Hypothalamus (tissue), 51 donors: ENCODE measurements at places on chromosomes 2 and 18.

GRCh38 chr2:133486771-133487191 lies 81.5 kb downstream of the NCKAP5 start:
- no peak for DNase-seq

- DNase-seq: no peak
Observed at GRCh38 chr2:176380341-176380740, 111.1 kb downstream of the MTX2 start.

GRCh38 chr2:238202326-238203093 lies 985 bp downstream of the ILKAP start:
- DNase-seq: no peak

DNA sequence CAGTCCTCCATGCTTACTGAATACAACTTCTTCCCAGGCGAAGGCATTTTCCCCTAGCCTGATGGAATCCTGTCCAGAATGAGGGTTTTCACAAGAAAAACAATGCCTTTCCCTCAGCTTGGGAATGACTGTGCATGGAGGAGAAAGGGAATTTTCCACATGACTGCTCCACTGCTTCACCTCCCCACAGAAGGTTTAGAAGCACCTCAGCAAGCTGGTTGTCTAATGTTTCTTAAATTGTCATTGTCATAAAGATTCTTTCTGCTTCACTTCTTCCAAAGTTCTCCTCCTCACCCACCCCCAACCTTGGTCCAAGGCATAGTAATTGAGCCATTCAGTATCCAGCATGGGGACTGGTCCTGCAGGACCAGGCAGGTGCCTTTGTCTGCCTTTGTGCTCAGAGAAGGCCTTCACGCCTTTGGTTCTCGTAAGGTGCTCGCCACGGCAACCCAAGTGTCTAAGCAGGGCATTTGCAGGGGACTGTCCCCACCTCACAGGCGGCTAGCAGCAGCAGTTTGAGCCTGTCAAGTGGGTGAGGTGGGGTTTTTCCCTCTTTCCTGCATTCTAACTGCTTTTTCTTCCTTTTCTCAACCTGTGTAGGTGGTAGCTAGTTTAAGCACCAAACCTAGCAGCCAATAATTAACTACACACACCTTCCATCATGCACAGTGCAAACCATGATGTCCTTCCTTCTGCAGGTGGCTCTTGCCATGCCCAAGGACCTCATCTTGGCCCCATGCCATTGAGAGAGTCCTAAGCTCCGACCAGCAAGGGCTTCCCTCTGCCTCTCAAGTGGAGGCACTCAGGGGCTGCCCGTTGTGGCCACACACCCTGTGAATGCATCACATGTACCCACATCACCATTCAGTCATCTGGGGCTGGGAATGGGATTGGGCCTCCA lies 65.7 kb upstream of the BCL2L11 start:
- no peak for DNase-seq

DNA sequence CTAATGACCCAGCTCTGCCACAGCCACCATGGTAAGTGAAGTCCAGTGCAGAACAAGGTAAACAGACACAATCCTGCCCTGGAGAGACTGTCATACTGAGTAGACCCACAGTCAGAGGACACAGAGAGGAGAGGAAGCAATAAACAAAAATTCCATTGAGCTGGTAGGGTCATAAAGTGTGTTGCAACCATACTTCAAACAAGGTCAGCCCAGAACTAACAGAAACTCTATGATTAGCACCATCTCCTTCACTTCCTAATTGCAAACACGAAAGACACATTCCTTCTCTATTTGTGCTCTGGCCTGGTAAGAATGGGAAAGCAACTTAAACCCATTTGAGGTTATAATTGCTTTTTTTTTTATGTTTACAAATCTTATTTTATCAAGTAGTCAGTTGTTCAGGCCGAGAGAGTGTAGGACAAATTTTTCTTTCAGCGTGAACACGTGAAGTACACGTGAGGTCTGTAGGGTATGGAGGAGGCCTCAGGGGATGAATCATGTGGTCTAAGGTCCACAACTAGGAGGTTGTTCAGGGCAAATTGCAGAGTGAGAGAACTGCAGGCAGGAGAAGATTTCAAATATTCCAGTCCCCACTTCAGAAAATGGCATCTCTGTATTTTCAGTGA lies 71.4 kb upstream of the GLS start:
- DNase-seq: no peak

GRCh38 chr2:10271946-10272345 lies 30.8 kb upstream of the HPCAL1 start:
- no peak for DNase-seq

- no peak for DNase-seq
Observed at GRCh38 chr2:201966691-201967438, 66.8 kb upstream of the FZD7 start.

- no peak for DNase-seq
Observed at GRCh38 chr2:10422251-10422650, 25.9 kb downstream of the ODC1 start.

GRCh38 chr18:73479477-73479876 lies 611.7 kb upstream of the NETO1 start:
- DNase-seq: no peak

- DNase-seq: no peak
Observed at GRCh38 chr2:205895981-205896655, 189.9 kb downstream of the INO80D start.

GRCh38 chr2:110888411-110888810 lies 156.0 kb downstream of the ACOXL start:
- no peak for DNase-seq

DNA sequence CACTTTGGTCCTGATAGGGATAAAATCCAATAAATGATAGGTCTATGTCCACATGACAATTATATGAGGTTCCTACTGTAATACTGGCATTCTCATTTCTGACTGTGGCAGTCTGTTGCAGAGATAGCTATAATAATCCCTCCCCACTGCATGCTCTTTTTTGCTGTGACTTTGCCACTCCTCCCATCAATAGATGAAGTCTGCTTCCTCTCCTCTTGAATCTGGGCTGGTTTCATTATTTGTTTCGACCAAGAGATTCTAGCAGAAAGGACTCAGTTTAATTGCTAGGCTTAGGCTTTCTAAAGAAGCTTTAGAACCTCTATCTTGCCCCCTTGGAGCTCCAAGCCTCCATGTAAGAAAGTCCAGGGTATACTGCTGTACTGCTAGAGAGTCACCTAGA lies 23.3 kb upstream of the CREB1 start:
- DNase-seq: no peak

GRCh38 chr2:176317623-176318065 lies 48.4 kb downstream of the MTX2 start:
- no peak for DNase-seq

DNA sequence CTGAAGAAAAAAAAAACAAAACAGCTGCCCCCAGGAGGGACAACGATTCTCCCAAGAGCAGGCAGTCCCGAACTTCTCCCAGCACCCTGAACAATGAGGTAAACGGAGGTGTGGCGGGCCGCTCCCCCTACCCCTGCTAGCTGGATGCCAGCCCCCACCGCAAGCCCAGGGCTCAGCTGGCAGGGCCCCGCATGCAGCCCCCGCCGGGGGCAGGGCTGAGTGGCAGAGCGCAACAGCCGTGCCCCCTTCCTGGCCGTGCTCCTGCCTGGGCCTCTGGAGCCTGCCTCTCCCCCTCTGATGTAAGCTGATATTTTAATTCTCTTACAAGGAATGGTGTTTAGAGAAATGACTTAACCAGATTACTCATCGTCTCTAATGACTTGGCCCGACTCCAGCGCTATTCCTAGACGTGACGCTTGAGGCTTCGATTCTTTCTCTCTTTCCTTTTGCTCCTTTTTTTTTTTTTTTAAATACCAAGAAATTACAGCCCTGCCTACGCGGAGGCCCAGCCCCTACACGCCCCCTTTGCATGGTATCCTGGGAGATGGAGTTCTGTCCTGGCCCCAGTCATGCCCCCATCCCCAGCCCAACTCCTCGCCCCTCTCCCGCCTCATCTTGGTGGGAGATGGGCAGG lies 4.6 kb upstream of the ARID5A start:
- peak; percentile 74 for DNase-seq

DNA sequence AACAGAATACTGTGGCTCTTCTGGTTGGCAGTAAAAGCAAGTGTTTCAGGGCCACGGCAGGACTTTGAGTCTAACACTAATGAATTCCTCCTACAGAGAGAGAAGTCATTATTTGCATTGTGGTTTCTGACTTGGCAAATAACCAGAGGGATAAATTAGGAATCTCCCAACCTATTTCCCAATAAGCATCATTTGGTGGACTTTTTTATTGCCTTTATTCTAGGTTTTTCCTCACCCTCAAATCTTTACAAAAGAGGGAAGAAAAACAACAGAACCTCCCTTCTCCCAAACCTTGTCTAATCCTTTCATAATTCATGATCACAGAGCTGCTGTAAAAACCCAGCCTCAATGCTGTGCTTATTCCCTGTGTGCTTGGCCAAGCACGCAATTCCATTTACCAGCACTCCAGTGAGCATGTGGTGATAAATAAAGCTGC lies 179.7 kb downstream of the AGPS start:
- DNase-seq: no peak

DNA sequence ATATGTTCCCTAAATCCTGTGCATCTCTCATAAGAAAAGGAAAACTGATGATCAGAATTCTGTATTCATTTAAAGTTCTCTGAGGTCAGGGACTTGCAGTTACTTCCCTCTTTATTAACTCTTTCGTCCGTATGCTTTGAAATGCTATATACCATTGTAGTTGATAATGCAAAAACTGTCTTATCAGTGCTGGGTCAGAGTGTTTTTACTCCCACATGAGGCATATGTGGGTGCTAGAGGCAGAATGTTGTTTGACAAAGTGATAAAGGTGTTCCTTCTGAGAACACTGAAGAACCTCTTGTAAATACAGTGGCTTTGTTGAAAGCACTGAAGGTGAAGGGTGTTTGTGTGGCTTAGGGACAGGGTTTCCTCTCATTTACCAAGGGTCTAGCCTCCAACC lies 136.5 kb upstream of the NFATC1 start:
- no peak for DNase-seq

- no peak for DNase-seq
Observed at GRCh38 chr18:72107647-72108383, 436.3 kb downstream of the CBLN2 start.

- no peak for DNase-seq
Observed at GRCh38 chr2:79179036-79179435, 19.5 kb upstream of the REG3A start.

GRCh38 chr2:2707206-2707991 lies 376.3 kb upstream of the MYT1L start:
- DNase-seq: peak; percentile 41

- no peak for DNase-seq
Observed at GRCh38 chr2:228072669-228073068, 108.8 kb downstream of the SPHKAP start.

DNA sequence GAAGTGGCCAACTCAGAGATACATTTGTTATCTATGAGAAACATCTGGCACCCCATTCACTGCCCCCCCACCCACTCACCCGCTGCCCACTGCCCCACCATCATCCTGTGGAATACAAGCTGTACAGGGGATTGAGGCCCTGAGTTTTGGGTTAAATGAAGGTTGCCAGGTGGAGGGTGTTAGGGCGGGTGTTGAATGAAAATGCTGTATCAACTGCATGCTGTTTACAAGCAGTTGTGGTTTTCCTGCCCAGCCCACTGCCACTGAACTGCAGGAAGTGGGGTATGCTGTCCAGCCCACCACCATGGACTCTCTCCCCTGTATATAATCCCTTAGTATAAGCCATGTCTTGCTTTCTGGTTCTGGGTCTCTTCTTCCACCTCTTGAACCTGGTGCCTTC lies 481.9 kb downstream of the METTL4 start:
- no peak for DNase-seq

GRCh38 chr2:106065983-106066820 lies 127.9 kb downstream of the UXS1 start:
- DNase-seq: peak; percentile 7

- no peak for DNase-seq
Observed at GRCh38 chr2:57937456-57937855, 109.2 kb upstream of the VRK2 start.

- DNase-seq: no peak
Observed at GRCh38 chr18:44777457-44778192, 96.9 kb downstream of the SETBP1 start.

DNA sequence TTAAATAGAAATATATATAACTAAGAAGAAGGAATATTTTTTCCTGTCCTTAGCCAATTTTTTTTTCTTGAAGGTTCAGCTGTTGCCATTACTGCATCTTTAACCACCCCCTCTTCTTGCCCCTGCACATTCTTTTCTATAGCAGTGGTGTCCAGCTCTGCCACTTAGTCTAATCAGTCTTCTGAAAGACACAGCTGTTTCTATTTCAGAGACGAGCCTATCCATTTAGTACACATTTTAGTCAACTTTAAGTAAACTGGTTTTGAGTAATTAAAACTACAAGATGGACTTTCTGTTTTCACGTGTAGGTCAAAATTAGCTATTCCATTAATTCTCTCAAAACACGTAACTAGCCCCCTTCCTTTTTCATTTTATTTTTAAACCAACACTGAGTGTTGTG lies 21.0 kb downstream of the SPOPL start:
- DNase-seq: no peak

- no peak for DNase-seq
Observed at GRCh38 chr2:180677200-180677599, 303.2 kb upstream of the UBE2E3 start.

DNA sequence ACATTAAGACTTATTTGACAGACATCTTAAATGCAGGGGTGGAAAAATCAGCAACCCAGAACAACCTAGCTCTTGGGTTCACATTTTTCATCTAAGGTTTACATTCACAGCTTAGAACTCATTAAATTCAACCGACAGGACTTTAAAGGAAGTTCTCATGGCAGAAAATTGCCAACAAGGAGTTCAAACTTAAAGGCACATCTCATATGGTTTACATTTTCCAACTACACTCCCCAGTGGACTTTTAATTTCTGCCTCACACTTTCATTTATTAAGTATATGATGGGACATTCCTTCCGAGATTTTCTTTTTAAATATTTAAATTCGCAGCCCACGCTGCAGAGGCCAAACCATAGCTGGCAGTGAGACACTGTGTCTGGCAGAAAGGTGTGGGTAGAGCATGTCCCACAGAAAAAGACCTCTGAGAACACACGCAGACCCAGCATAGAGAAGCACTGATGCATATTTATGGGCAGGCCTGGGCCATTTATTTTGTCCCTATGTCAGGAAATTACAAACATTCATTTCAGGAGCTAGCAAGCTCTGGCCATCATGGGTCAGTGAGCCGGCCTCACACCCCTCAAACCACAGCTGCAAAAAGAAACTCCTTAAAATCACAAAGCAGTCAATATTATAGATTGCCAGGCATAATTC lies 46.3 kb downstream of the STK39 start:
- DNase-seq: no peak

GRCh38 chr18:4762330-4762729 lies 307.2 kb upstream of the DLGAP1 start:
- DNase-seq: no peak

DNA sequence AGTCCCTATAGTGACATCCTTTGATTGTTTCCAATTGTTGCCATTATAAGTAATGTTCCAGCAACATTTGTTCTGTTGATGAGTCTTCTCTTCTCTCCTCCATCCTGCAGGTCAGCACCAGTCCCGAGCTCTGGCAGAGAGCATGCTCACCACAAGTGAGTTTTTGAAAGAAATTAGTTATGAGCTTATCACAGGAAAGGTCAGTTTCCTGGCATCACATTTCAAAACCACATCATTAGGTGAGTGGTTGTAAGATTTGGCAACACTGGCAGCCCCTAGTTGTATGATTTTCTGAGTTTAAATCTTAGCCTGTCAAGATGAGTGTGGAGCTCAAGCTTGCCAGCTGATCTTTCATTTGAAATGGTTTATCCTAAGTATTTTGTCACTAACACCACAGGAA lies 149.6 kb downstream of the ESCO1 start:
- DNase-seq: no peak

GRCh38 chr2:172614932-172615331 lies 59.0 kb downstream of the PDK1 start:
- no peak for DNase-seq
